NCI-H446 (cell line): ENCODE measurements at places on chromosomes 11 and 22.

- DNase-seq: no peak
Measured at GRCh38 chr11:115126515-115127208, 377.6 kb downstream of the CADM1 start.

DNA sequence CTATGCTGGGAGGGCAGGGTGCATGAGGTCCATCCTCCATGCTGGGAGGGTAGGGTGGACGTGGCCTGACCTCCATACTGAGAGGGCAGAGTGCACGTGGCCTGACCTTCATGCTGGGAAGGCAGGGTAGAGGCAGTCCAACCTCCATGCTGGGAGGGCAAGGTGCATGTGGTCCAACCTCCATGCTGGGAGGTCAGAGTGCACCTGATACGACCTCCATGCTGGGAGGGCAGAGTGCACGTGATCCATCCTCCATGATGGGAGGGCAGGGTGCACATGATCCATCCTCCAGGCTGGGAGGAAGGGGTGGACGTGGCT is 622.2 kb downstream of the BRD1 start:
- no peak for DNase-seq

DNA sequence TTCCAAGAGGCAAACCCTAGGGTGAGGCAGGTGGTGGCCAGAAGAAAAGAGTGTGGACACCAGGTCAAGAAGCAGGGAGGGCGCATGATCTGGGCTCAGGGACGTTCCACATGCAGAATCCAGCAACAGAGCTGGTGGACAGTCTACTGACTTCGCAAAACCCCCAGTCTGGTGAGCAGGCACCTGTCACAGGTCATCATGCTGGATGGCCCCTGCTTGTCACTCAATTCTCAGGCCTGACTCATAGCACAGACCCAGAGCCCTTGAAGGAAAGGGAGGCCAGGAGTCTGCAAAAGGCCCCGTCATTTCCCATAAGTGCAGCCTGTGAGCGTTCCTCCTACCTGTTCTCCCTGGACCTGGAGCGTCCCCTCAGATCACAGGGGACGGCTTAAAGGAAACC is 18.2 kb downstream of the APOL4 start:
- no peak for DNase-seq

- no peak for DNase-seq
Measured at GRCh38 chr22:38839686-38840085, 4.1 kb downstream of the NPTXR start.

DNA sequence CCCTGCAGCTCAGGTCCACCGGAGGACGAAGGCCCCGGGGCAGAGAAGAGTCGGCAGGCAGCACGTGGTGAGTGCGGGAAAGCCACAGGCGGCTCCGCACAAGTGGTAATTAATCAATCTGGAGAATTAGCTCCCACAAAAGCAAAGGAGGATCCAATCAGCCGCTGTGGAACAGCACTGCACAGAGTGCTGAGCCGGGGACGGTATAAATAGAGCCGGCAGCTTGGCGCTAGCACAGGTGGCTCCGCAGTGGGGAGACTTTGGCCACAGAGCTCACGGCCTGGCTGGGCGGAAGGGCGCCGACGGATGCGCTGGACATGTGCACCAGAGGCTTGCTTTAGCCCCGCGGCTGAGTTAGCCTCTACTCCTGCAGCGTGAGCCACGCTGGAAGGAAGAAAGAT is 48.9 kb downstream of the IGSF9B start:
- no peak for DNase-seq

- DNase-seq: no peak
Measured at GRCh38 chr22:18148293-18148965, 1.5 kb upstream of the USP18 start.

GRCh38 chr22:50151571-50152537 is 18.7 kb upstream of the PANX2 start:
- DNase-seq: no peak

GRCh38 chr11:123404676-123405075 is 25.4 kb upstream of the GRAMD1B start:
- DNase-seq: peak; percentile 13

DNA sequence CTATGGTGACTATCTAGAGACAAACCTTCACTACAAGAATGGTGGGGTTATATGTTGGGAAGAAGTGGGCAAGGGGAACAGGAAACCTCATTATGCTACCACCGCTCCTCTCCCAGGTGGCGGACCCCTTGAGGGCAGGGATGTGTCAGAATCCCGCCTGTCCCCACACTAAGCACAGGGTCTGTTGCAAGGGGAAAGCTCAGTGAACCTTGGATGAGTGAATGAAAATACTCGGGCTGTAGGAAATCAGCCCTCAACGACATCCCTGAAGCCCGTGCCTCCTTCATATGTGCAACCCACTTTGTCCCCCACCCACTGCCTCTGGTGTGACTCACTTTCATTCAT is 68.2 kb upstream of the AMPD3 start:
- no peak for DNase-seq

- no peak for DNase-seq
Measured at GRCh38 chr11:63243533-63243932, at the start of gene SLC22A25. Gene SLC22A25, minus strand, starts transcription at chr11:63243599. Its CDS starts 13,947 bp downstream, at chr11:63229652.

GRCh38 chr11:121743285-121743684 is 290.5 kb upstream of the SORL1-AS1 start:
- no peak for DNase-seq

GRCh38 chr11:104122836-104123235 is 41.1 kb downstream of the PDGFD start:
- DNase-seq: no peak

GRCh38 chr22:50314455-50315288 is 7.2 kb upstream of the PLXNB2 start:
- DNase-seq: no peak

DNA sequence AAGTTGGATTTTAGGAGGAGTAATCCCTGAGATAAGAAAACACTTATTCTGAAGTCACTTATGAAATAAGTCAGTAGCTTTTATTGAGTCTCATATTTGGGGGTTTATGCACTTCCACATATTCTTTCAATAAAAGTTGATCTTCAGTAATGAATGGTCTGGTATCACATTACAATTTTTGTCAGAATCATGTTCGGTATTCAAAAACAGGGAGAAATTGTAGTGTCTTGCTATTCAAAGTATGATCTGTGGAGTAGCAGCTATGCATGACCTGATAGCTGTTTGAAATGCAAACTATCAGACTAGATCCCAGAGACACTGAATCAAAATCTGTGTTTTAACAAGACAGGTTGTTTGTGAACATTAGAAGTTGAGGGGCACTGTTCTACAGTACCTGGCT is 857.6 kb downstream of the METTL15 start:
- no peak for DNase-seq

DNA sequence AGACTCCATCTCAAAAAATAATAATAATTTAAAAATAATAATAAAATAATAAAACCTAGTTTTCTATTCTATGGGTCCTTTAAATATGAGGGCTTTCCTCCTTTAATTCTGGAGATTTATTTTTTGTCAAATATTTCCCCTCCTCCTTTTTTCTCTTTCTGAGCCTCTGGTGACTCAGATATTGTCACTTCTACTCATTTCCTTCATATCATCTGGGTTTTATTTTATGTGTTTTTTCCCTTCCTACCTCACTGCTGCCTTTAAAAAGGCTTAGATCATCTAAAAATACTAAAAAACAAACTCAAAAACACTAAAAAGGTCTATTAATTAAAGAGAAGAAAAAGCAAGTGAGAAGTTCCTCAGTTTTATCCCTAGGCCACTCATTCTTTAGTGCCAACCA is 138.9 kb downstream of the SPON1 start:
- DNase-seq: no peak

DNA sequence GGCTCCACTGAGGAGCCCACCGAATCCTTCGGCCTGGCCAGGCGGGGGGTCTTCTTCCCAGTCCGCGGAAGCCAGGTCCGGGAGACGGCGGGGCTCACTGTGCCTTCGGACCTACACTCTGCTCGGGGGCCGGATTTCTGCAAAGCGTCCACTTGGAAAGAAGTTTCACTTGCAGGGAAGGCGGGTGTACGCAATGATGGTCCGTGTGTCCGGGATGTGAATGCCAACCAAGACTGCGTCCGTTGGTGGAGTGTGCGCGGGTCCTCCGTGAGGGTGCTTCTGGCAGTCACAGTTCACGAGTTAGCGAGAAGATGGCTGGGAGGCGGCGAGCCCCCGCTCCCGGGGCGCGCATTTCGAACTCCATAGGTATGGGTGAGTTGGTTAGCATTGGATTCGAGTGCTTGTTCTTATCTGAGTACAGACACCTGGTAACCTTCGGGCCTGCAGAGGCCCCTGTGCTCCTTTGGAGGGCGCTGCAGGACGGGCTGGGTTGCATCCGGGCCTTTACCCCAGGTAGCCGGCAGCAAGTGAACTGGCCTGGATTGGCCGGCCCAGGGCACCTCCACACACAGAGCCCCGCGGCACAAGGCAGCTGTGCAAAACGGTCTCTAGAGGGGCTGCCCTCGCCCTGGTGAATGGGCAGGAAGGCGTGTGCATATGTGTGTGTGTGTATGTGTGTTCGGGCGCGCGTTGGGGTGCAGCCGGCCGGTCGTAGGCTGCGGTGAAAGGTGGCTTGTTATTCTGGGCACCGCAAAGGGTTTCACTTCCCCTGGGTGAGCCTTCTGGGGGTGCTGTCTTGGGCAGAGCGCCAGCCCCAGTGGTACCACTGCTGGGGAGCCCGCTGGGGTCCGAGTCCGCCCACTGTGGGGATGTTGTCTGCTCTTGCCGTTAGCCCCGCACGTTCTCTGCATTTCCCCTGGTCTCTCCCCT is 13.3 kb upstream of the CYP2R1 start:
- DNase-seq: no peak

- no peak for DNase-seq
Measured at GRCh38 chr11:14751975-14752407, 108.4 kb downstream of the PDE3B start.
